ENCODE measurements at places on chromosomes 6 and 20.

- no peak for DNase-seq
These were observed 77.5 kb upstream of the MRPS10 start for GRCh38 chr6:42295181-42295580.

- no peak for DNase-seq
These were observed 10.4 kb upstream of the GCNT2 start for GRCh38 chr6:10510592-10511367.

- no peak for DNase-seq
These were observed 259.6 kb upstream of the EPHA7 start for GRCh38 chr6:93678841-93679454.

DNA sequence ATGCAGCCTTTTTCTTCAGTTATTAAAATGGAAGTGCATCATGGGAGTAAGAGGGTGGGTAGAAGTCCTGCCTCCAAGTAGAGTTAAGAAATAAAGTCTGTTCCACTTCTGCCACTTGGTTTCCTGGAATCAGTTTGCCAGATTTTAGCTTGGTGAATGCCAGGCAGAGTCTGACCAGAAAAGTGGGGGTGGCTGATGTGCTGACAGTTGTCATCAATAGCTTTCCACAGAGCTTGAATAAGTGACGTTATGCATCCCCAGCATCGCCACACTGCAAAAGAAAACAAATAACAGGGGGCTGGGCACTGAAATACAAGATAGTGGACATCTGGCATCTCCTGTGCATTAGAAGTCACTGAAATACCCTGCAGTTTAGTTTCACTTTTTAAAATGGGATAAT is 30.8 kb upstream of the CEP162 start:
- no peak for DNase-seq

GRCh38 chr6:133184798-133185372 is 56.3 kb upstream of the EYA4 start:
- DNase-seq: no peak

DNA sequence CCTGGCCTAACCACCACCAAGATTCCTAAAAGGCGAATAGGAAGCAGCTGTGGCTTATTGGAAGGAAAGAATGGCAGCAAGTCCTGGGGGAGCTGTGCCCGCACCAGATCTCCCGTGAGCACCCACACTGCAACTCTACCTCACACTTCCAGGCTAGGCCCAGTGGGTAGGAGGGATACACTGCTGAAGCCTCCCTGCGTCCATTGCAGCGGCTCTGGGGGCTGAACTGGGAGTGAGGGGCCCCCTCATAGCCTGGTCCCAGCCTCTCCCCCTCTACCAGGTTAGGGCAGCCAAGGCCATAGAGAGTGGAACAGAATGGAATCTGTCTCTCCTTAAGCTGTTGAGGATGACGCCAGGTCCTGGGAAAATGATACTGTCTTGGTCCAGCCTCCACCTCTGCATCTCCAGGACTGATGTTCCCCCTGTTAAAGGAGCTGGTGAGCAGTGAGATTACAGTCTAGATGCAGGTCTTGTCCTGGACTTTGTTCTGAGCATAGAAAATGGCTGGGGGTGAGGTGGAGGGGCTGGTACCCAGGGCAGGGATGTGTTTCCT is 11.3 kb downstream of the CNPY3 start:
- DNase-seq: no peak

- DNase-seq: no peak
These were observed 107.0 kb downstream of the HIVEP1 start for GRCh38 chr6:12119085-12119588.

- DNase-seq: no peak
These were observed 14.8 kb downstream of the IGF2R start for GRCh38 chr6:159983641-159984080.

DNA sequence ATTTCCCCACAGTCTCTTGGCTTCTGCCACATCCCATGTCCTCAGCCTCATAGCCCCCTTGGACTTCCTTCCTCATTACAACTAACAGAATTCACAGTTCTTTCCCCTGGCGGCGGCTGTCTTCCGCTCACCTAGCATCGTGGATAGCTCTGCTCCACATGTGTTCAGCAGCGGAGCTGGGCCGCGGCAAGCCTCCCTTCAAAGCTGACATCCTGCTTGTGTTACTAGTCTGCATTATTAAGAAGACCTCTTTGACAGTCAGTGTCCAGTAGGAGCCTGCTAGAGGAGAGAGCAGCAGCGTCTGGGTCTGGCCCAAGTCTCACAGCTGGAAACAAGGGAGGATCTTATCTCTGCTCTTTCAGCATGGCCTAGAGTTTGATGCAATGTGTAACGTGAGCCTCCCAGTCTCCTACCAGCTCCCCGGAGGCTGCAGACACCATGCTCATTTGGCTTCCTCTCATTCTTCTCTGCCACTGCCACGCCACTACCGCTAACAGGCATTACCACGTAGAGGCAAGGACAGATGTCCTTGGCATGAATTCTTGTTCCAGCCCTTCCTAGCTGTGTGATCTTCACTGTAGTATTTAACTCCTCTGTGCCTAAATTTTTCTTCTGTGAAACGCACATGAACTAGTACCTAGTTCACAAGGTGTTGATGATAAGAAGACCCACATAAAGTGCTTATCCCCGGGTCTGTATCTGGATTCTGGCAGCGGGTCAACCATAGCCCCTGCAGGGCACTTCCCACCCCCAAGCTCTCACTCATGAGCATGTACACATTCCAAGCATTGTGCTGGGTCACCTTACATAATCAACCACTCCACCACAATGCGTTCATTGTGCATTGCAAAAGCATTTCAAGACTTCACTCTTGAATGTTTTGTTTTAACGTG is 107.1 kb upstream of the BACH2 start:
- no peak for DNase-seq

DNA sequence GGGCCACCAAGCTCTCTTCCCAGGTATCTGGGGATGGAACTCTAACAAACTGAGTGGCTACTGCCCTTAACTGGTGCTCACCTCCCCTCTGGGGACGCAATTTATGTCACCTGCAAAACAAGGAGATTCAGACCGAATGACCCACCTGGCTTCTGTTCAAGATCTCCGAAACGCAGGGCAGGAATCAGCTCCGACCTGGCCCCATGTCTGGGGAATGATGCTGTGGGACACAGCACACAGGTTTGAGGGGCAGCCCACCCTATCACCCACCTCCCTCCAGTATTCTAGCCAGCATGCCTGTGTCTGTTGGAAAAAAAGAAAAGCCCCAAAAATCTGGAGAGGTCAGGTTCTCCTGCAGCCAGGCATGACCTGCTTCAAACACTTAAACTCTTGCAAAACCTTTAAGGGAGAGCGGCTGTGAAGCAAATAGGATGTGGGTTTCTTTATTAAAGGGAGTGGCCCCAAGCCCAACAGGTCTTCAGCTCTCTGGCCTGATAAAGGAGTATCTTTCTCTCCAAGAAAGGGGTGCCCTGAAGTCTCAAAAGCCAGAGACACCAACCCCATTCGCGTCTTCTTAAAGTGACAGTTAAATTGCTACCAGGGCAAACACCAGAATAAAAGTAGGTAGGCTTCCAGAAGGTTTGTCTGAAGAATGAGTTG is 6.4 kb downstream of the PREX1 start:
- DNase-seq: no peak

DNA sequence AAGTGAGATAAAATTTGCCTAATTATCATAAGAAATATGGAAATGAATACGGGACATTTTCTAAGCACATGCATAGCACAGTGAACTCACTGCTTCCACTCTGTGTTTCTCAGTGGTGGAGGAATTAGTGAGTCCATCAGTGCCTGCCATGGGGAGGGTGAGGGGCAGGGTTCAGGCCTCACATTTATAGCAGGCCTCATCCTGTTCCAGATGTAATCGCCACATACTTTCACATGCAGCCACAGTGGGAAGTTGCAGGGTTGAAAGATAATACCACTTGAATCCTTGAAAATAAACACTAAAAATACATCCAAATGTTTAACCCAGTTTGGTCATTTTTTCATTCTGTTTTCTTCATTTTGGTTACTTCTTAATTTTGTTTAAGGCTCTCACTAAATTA is 29.9 kb upstream of the ANKEF1 start:
- no peak for DNase-seq

DNA sequence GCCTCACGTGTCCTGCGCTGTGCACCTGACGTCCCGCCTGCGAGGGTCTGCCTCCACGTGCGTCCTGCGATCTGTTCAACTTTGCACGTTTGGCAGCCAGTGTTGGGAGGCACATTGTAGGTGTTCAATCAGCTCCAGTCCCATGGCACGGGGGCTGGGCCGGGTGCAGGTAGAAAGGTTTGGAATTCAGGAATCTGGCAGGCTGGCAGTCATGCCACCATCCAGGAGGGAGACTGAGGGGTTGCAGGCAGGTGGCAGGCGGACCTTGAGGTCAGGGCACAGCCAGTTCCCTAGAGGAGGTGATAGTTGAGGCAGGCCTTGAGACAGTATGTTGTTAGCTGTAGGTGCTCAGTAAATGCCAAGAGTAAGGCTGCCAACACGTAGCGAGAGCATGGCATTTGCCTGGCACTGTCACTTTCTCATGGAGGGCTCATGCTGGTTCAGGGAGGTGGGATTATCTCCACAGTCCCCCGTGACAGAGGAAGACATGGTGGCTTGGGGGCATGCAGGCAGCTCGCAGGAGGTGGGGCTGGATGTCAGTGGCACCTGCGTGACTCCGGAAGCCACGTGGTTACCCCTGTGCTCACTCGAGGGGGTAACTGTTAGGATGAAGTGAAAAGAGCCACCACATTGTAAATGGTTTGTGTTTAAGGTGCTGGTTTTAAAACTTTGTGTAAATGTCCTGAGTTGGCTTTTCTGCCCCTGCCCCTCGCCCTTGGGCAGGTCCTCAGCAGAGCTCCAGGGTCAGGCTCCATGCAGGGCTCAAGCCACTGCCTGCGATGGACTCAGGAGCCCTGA is 111.8 kb upstream of the FRMD1 start:
- DNase-seq: no peak

- no peak for DNase-seq
These were observed 176.4 kb upstream of the UST start for GRCh38 chr6:148570456-148570855.

DNA sequence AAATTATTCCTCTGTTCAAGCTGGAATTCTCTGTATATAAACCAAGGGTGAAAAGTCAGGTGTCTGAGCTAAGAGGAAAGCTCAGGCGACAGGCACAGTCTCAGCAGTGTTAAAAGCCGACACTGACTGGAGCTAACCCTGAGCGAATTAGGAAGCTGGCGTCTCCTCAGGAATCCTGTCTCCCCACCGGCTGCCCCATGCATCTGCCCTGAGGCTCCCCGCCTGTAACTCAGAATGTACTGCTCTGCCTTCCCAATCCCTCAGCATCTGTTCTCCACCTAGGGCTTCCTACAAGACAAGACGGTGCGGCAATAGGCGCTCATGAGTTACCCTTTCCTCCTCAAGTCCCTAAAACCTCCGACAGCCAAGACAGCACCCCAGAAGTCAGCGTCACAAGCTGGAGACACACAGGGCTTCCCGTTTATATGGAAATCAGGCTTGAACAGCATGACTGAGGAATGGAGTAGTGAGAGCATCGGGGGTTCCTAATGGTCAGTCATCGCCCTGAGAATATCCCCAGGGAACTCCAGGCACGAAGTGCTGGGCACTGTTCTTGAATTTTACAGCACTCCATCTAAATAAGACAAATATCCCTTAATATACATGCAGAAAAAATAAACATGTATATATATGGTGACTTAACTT is 33.5 kb downstream of the WDR27 start:
- DNase-seq: no peak

DNA sequence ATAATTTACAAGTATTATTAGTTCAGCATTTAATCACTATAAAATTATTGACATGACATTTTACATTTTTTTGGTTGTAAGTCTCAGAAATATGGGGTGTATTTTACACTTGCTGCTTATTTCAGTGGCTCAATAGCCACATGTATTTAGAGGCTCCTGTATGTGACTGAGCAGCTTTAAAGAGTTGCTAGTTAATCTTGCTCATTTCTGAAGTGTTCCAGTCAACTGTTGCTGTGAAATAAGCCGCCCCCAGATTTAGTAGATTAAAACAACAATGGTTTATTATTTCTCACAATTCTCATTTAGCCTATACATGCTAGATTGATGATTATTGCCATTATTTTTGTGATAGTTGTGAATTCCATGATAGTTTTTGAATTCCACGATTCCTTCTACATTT is 23.0 kb downstream of the CD109 start:
- no peak for DNase-seq

DNA sequence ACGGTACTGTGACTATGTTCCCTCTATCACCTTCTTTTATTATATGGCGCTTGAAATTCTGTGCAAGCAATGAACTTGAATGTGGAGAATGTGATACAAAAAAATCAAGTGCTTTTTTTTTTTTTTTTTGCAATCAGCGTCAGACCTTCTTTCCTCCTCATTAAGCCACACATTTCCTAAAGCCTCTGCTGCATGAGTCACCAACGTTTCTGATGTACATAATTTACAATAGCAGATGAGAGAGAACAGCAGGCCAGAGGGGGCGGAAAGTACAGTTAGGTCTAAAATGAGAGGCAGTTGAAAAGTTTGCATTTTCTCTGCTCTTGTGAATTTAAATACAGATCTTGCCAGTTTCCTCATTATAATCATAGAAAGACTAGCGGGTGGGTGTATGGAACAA is 114.6 kb upstream of the RIPOR2 start:
- DNase-seq: peak; percentile 65

DNA sequence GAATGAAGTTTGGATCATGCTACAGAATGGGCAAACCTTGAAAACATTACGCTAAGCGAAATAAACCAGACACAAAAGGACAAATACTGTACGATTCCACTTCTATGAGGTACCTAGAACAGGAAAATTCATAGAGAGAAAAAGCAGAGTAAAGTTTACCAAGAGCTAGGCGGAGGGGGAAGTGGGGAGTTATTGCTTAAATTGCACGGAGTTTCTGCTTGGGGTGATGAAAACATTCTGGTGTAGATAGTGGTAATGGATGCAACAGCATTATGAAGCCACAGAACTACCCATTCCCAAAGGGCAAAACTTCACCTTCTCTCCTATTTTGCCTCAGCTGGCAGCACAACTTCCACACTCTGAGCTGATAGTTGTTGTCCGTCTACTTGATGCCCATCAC is 6.4 kb upstream of the PDYN start:
- no peak for DNase-seq

- no peak for DNase-seq
These were observed 38.5 kb downstream of the ORC3 start for GRCh38 chr6:87628424-87628823.

- no peak for DNase-seq
These were observed 1.3 kb upstream of the RNF217 start for GRCh38 chr6:124960757-124961463.

GRCh38 chr20:18904624-18905023 is 91.0 kb downstream of the SCP2D1 start:
- DNase-seq: no peak

GRCh38 chr6:126253431-126253830 is 86.5 kb upstream of the CENPW start:
- no peak for DNase-seq

DNA sequence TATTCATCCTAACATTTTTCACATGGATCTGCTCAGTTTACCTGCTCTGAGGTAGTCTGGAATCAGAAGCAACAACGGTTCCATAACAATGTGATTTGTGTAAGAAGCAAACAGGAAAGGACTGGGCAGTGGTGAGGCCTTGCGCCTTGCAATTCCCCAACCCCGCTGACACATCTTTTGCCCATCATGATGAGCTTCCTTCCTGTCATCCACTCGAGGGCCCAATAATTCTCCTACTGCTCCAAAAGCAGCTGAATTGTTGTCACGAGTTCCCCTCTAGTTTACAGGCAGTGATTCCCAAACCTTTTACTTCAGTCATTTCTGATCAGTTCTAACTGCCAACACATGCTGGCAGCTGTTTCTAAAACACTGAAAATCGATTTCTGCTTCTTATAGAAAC is 22.9 kb downstream of the STX7 start:
- no peak for DNase-seq

GRCh38 chr6:9499709-9500108 is 915.2 kb downstream of the TFAP2A start:
- no peak for DNase-seq

- DNase-seq: no peak
These were observed 238.1 kb upstream of the HS3ST5 start for GRCh38 chr6:114580882-114581281.
